ENCODE measurements at places on chromosomes 12 and 14. TPM values are rescaled to one million over a fixed set of nuclear protein-coding genes. Genes with fewer than 3 reads are reported as not detected.
A peak's percentile ranks its signal among the peaks of the same experiment; 100 is the strongest.

- no peak for DNase-seq
Observed at GRCh38 chr14:88029500-88029899, 24.6 kb downstream of the GPR65 start.

DNA sequence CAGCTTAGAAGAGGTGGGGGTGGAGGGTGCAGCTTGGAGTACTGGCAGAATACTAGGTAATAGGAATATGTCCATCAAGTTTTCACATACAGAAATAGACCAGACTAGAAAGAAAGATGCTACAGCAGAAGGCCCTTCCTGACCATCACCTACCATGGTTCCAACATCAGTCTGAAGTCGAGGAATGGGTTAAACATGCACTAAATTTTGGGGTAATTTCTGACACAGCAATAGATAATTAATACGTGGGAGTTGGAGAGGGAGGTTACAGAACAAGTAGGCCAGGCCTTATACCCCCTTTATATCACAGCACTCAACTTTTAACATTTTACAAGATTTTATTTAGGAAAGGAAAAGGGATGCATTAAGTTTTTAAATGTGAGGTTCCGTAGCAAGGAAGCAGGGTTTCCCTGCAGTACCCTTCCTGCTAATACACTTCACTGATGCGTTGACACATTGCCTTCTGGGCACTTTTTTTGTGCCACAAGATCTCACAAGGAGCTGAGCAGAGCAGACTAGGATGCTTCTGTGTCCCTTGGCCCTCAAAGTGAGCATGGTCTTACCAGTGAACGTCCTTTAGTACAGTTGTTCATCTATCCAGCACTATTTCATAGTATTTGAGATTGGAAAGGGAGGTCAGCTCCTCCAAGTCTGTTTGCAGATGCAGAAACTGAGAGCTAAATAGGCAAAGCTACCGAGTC is 50.8 kb downstream of the EID3 start:
- no peak for DNase-seq

B3GNT4 gene
- total RNA-seq = 0.13 TPM

DNA sequence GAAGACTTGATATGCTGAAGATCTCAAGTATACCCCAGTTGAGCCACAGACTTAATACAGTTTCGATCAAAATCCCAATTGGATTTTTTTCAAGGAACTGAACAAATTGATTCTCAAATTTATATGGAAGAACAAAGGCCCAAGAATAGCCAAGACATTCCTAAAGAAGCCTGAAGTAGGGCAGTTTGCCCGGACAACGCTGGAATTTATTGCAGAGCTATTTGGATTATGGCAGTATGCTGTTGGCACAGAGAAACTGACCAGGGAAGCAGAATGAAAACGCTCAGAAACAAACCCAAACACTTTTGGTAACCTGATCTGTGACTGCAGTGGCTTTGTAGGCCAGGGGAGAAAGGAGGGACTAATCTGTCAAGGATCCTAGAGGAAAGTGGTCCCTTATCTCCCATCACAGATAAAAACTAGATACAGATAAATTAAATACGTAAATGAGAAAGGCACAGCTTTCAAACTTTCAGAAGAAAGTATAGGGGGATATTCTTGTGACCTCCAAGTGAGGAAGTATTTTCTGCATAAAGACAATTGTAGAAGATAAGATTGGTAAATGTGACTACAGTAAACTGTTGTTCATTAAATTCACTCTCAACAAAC is 35.9 kb upstream of the GSC start:
- peak; percentile 26 for DNase-seq

GRCh38 chr12:22101749-22102243 is 55.8 kb downstream of the CMAS start:
- DNase-seq = no peak

- peak; percentile 15 for DNase-seq
Observed at GRCh38 chr12:21350975-21351374, 16.3 kb upstream of the SLCO1A2 start.

- DNase-seq = peak; percentile 37
Observed at GRCh38 chr14:28773861-28774691, 7.5 kb downstream of the FOXG1 start.

- peak; percentile 13 for DNase-seq
Observed at GRCh38 chr12:27511723-27512045, 12.3 kb upstream of the PPFIBP1 start.

DNA sequence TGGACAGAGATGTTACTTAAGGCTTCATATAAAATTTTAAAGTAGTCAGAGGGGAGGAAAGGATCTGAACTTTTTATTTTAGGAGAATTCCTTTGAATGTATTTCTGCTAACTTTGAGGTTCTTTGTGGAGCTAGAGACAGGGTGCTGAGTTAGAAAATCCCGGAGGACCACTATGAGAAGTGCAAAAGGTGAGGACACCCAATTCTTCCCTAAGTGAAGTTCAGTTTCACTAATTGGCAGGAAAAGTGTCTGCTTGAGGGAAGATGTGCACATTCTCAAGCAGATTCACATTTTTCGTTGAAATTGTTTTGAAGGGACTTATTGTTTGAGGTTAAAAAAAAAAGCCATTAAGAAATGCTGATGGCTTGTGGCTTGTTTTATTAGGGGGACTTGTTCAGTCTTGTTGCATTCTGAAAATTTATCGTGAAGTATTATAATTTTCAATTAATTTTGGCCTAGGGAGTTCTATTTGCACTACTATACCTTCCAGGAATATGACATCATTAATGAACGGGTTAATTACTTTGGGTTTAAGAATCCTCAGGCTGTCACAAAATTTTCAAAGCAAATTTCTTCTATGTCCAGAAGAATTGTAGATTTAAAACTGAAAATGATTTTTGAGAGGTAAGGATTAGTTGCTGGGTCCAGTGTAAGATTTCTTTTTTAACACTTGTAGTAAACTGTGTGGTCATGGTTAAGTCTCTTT is 1.8 kb downstream of the PCNX1 start:
- no peak for DNase-seq

SLC6A13 gene
- 1.9 TPM for total RNA-seq

DNA sequence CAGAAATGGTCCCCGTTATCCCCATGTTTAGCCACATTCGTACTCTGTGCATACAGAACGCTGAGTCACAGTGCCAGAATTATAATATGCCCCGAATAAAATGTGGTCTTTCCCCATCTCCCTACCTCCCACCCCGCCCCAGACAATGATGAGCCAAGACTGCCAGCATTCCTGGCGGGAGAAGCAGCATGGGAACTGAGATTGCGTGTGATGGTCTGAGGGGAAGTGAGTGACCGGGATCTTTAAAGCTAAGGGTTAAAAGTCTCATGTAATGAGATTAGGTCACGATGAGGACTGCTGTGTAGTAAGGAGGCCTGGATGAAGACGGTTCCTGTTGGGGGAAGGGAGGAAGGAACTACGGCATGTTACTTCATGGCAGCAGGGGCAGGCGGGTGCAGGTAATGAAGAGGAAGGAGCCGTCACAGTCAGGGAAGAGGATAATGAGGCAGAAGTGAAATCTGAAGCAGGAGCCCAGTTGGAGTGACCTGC is 243.3 kb upstream of the FKBP4 start:
- no peak for DNase-seq

GRCh38 chr12:20154052-20154451 is 214.3 kb upstream of the PDE3A start:
- DNase-seq = no peak

DNA sequence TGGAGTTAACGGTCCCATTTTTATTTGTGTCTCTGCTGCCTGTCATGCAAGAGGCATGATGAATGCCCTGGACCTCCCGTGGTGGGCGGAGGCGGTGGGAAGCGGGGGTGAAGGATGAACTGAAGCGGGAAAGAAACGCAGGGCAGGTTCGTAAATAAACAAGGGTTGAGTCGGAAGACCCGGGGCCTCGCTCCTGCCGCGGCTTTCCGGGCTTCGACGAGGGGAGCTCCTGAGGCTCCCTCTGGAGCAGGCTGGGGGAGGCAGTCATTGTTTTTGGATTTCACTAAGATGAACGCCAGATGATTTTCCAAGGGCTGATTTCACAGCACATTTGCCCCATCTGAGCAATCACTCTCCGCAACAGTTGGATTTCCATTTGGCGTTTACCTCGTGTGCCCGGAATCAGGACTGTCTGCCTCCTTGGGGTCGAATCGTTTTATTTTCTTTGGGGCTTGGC is 130.2 kb downstream of the SLC38A6 start:
- no peak for DNase-seq

SART3 gene
- 60.4 TPM for total RNA-seq

GRCh38 chr14:68208218-68208617 is 388.6 kb downstream of the RAD51B start:
- no peak for DNase-seq

DNA sequence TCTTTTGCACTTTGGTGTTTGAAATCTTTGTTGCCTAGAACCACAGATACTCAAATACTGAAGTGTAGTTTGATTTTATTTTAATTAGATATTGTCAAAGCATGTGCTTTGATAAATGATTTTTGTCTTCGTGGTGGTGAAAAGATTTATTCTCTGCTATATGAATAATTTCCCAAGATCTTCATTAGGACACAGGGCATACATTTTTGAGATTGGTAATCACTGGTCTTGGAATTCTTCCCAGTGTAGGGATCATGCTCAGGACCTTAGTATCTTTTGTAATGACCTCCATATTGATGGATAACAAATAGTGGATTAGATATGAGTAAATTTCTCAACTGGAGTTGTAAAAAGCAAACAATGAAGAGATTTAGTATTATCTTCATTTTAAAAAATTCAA is 28.2 kb downstream of the TBK1 start:
- DNase-seq = no peak

ZBTB42 gene
- 13.0 TPM for total RNA-seq

DNA sequence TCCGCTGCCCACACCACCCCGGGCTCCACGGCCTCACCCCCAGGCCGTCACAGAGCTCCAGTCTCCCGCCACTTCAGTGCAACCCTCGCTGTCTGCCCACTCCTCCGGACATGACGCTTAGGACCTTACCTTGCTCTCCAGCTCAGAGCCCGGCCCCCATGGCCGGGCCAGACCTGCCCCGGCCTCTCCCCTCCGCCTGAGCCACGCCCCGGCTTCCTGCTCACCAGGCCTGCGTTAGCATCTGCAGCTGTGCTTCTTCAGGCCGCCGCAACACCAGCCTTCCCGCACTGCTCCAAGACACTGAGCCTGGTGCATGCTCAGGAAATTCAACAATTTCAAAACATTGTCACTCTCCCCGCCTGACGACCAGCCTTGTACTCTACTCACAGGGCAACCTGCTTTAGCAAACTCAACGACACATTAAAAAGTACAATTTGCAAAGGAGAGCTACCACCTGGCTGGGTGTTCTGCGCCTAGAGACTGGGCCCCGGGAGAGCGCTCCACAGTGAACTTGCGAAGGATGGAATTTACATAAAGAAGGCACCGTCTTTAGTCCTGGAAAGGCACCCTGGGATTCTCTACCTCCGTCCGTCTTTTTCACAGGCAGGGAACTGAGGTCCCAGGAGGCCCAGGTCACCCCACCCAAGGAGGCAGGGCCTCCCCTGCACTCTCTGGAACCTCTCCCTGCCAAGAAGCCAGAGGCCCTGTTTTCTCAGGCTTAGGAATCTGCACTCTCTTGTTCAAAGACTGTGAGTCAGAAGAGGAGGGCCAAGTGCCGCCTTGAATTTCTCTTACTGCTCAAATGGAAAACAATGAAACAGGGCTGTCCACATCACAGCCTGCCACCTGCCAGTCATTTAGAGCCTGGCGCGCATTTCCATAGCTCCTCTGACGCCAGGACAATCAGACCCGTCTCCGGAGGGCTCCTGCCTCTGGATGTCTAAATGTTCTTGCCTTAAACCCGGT is 51.3 kb downstream of the STX2 start:
- no peak for DNase-seq

PDZRN4 gene
- 2.3 TPM for total RNA-seq

- DNase-seq = no peak
Observed at GRCh38 chr12:94938583-94938982, 64.9 kb downstream of the NDUFA12 start.

- no peak for DNase-seq
Observed at GRCh38 chr14:71089971-71090370, 182.7 kb downstream of the PCNX1 start.

- DNase-seq = peak; percentile 35
Observed at GRCh38 chr12:129772501-129773493, 131.0 kb downstream of the TMEM132D start.

- no peak for DNase-seq
Observed at GRCh38 chr12:113594967-113595366, 123.3 kb upstream of the LHX5 start.

GRCh38 chr12:22084852-22085251 is 38.8 kb downstream of the CMAS start:
- DNase-seq = no peak

- DNase-seq = no peak
Observed at GRCh38 chr14:79332504-79333197, 878.7 kb downstream of the DIO2 start.

GRCh38 chr14:46197856-46198255 is 453.7 kb downstream of the RPL10L start:
- DNase-seq = no peak

GRCh38 chr14:82796086-82796485 is 1262.4 kb upstream of the SEL1L start:
- DNase-seq = no peak

DNA sequence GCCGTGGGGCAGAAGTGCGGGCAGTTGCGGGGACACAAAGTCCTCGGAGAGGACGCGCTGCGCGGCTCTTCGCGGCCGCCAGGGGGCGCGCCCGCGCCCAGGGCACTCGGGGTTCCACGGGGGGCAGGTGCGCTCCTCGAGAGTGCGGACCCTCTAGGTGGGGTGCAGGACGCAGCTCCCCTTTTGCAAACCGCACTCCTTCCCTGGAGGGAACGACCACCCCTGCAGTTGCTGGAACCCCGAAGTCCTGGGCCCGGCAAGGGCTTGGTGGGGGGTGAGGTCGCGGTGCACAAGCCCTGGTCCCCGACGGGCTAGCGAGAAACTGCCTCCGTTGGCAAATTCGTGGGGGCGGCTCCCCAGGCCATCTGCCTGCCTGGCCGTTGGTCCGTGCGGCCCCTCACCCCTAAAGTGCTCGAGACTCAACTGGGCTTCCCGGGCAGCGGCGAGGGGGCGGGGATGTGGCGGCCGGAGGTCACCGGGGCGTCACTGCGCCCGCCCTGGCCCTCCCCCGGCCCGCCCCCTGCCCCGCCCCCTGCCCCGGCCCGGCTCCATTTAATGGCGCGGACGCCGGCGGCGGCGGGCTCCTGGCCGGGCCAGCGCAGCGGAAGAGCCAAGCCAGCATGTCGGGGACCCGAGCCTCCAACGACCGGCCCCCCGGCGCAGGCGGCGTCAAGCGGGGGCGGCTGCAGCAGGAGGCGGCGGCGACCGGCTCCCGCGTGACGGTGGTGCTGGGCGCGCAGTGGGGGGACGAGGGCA is at the start of gene ADSS1:
Gene ADSS1, plus strand, starts transcription at position 579 of the 756 bp plus-strand sequence. Its CDS starts 42 bp downstream, at position 621.
- DNase-seq = peak; percentile 78

GRCh38 chr14:100438271-100438670 is 115.1 kb downstream of the SLC25A47 start:
- no peak for DNase-seq

- DNase-seq = no peak
Observed at GRCh38 chr14:102295270-102295669, 9.7 kb downstream of the MOK start.

POP5 gene
- 34.0 TPM for total RNA-seq

DNA sequence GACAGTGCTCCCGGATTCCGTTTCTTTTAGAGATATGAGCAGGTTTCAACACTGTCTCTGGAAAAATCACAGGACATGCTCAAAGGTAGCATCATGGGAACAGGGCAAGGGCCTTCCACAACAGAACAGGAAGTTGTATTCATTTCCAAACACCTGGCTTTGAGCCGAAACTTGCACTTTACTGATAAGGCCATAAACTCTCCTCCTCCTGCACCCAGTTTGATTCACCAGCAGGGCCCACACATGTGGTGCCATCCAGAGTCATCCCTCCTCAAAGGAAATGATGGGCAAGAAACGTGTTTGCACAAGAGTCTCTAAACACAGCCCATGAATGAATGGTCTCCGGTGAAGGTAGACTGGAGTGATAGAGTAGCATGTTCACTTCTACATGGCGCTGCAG is 268.4 kb upstream of the FKBP4 start:
- DNase-seq = no peak

GRCh38 chr12:124456652-124457152 is 110.7 kb downstream of the NCOR2 start:
- no peak for DNase-seq
